ENCODE measurements at places on chromosomes 4 and X.
A peak's percentile ranks its signal among the peaks of the same experiment; 100 is the strongest.

DNA sequence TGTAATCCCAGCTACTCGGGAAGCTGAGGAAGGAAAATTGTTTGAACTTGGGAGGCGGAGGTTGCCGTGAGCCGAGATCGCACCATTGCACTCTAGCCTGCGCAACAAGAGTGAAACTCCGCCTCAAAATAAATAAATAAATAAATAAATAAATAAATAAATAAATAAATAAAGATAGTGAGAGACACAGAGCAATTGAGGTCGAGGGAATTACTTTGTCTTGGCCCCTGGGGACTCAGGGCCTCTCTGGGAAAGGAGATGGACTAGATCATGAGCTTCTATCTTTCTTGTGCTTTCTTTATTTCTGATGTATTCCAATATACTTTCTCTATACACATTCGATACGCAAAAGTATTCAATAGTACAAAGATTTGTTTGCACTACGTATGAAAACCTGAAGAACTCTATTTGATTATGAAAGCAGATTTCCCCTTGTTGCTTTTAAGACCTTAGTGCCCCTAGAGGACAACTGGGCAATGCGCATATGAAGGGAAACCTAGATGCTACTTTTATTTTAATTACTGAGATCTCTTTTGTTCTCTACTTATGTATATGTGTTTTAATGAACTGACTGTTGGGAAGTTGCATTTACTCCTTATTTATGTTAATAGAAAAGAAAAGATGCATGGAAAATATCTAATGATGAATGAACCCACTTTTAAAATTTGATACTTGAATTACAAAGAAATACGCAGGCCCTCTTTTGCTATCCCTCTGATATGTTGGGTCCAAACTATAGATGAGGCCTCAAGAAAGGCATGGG is 12.8 kb upstream of the ELOVL6 start:
- peak; percentile 68 for DNase-seq

DNA sequence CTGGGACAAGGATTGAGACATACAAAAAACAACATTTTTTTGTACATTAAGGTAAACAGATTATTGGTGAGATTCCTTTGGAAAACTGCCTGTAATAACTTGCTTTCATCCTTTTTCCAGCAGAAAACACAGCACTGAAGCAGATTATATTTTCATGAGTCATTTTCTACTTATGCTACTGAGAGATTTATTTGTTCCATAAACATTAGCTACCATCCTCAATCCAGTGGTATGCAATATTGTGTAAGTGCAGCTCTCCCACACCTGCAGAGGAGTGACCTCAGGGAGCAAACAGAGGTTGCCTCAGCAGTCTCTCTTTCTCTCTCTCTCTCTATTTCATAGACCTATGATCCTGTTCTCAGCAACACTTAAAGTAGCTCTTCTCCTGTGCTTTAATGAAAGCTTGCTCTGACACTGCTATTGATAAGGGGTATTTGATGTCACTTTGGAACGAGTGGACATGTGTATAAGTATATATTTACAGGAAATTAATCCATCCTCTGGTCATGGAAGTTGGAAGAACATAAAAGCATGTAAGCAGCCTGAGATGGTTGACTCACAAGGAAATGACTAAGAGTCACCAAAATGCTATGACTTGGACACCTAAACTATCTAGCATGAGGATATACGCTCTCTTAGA is 163.7 kb upstream of the SPANXC start:
- peak; percentile 20 for DNase-seq

DNA sequence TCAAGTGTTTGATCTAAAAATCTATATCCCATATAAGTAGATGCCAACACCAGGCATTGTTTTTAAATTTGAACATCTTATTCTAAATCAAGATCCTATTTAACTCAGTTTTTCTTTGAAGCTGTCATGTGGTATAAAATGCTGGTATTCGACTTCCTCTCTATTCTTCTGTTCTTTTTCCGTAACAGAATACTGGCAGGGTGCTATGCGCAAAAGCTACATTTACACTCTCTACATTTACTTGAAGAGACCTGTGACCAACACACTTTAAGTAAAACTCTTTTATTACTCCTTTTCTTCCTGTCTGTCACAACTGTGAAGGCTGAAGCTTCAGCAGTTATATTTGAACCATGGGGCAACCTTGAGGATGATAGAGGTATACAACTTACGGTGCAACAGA is 612.8 kb downstream of the C4orf33 start:
- no peak for DNase-seq

DNA sequence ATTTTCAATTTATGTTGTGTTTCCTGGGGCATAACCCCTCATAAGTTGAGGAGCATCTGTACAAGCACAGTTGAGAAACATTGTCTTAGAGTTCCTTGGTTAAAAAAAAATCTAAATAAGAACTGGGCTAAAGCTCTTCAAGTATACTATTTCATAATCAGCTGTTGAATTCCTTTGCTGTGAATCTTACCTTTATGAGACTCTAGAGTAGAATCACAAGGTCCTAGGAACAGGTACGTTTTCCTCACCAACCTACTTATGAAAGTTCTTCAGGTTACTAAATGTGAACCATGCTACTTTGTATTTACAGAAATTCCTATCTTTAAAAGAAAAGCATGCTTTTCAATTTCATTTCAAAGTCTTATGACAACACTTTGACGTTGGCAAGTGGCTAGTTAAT is 20.9 kb upstream of the SOD3 start:
- no peak for DNase-seq

GRCh38 chrX:298993-299392 is 17.8 kb downstream of the PLCXD1 start:
- DNase-seq = no peak

GRCh38 chr4:170027181-170027829 is 1.1 kb upstream of the MFAP3L start:
- DNase-seq = peak; percentile 97

GRCh38 chr4:58587856-58588255 is 1477.7 kb upstream of the IGFBP7 start:
- no peak for DNase-seq

DNA sequence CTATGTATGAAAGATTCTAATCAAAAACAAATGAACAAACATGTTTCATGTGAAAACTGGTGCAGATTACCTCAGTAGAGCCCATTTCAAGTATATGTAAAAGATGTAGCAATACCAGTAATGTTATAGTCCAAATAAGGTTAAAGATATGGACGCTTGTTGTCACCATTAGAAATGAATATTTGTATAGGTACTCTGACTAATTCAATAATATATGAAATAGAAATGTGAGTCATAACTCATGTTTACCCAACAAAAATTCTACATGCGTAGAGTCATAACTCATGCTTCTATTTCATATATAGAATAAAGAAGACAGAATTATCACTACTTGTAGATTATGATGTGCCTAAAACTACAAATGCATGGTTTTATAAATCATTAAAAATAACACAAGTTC is 739.1 kb upstream of the DIAPH2 start:
- no peak for DNase-seq

GRCh38 chr4:123356921-123357320 is 39.7 kb upstream of the SPRY1 start:
- DNase-seq = no peak

DNA sequence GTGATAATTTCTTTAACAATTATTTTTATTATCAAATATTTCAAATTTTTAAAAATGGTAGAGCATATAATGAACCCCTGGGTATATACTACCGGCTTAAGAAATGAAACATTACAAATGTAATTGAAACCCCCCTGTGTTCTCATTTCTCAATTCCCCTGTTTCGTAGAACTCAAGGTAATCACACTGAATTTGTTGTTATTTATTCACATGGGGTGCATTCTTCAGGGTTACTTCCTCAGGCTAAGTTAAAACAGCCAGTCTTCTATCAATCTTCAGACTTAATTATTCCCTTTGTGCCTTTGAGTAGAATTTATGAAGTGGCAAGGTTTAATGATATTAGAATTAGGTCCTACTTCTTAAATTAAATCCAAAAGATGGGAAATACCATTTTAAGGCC is 128.2 kb downstream of the ANAPC10 start:
- no peak for DNase-seq

DNA sequence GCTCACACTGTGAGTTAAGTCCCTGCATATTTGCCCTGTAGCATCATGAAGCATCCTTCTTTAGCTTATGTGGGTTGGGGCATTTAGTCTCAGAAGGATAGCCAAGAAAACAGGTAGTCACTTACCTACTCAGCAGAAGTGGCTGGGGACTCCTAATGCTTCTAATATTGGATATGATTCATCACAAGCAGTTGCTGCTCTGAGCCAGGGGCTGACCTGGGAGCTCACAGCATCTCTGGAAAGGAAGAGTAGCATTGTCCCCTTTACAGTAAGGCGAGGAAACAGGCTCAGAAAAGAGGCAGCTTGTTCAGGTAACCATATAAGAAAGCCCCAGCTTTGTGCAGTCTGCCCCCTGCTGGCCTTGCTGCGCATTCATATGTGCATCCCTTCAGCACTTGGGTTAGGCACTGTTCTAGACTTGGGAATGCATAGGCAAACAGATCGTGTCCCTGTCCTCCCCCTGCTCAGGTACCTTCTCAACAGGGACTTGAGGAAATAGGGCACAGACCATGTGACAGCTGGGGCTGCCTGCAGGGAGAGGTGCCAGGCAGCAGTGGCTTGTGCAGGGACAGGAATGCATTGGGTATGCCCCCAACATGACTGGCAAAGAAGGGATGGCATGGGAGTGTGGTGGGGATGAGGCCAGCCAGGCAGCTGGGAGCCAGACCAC is 35.7 kb upstream of the TBC1D14 start:
- DNase-seq = peak; percentile 81

GRCh38 chr4:23674694-23675093 is 215.2 kb downstream of the PPARGC1A start:
- no peak for DNase-seq

DNA sequence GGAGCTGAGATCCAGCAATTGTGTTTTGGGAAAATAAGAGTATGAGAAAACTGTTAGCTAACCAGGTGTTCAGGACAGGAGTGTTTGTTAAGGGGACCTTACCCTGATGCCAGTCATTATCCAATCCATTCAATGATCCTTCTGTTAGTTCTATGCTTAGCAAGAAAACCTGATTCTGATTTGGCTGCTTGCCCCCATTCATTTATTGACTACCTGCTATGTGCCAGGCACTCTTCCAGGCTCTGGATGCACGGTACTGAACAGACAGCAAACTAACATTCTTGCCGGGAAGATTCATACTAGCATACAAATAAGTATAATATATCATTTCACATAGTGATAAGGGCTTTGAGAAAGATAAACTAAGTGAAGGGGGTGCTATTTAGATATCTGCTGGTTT is 1.0 kb upstream of the MECP2 start:
- no peak for DNase-seq

GRCh38 chr4:687048-687970 is 1.6 kb downstream of the SLC49A3 start:
- peak; percentile 96 for DNase-seq

GRCh38 chrX:65407157-65407626 is 127.4 kb downstream of the LAS1L start:
- no peak for DNase-seq

- no peak for DNase-seq
Observed at GRCh38 chr4:151804086-151804630, 43.4 kb upstream of the GATB start.

DNA sequence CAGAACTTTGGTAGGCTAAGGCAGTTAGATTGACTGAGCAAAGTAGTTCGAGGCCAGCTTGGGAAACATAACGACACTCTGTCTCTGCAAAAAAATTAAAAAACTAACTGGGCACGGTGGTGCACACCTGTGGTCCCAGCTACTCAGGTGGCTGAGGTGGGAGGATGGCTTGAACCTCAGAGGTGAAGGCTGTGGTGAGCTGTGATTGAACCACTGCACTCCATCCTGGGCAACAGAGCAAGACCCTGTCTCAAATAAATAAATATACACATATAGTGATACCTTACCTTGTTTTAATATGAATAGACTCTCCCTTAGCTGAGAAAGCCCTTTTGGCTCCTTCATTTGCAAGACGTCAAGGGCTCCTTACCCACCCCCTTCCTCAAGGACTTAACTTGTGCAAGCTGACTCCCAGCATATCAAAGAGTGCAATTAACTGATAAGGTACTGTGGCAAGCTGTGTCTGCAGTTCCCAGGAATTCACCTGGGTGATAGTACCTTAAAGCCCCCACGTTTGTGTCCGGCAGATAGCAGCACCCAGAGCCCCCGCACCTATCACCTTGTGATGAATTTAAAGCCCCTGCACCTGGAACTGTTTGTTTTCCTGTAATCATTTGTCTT is 655.6 kb upstream of the GALNTL6 start:
- no peak for DNase-seq

- no peak for DNase-seq
Observed at GRCh38 chrX:13511944-13512330, 57.5 kb upstream of the EGFL6 start.

DNA sequence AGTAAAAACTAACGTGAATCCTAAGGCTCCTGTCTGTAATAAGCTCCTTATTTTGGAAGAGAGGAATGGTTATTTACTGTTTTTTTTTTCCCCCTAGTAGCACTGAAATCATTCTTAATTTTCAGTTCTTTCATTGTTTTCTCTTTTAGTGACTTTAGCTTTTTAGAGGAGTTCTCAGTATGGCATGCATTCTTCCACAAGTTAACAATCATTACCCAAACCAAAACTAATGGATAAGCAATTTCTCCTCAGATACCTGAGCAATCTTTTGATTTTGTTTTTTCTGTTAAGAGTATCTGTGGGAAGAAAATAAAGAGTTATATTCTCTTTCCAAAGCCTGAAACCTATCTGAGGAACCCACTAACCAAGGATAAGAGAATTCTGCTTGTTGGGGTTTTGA is 16.7 kb upstream of the PPA2 start:
- no peak for DNase-seq

GRCh38 chr4:76535603-76536372 is 100.8 kb downstream of the SHROOM3 start:
- DNase-seq = peak; percentile 46

DNA sequence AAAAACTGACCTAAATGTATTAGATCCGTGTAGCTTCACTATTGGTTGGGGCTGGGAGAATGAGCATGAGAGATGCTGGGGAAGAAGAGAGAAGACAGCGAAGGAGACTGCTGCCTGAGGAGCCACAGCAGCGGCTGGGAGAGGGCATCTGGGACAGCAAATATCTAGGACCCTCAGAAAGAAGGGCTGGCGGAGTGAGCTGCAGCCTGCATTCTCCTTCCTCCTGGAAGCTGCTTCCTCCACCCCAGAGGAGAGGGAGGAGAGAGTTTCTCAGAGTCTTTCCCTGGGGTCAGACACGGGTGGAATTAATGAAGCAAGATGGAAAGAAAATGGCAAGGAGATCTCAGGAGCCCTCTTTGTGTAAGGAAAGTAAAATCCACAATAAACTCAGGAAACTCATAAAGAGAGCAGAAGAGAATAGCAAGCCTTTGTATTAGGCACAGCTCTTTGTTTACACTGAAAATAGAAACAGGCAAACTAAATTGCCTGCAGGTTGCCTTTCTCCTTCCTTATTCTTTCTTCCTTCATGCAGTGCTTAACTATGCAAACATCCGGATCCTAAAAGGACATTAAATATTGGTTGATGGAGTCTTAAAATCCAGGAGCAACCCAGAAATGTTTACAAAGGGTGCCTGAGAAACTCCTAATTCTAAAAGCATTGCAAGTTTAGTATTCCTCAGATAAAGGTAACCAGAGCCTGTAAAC is 130.3 kb upstream of the GALNT7 start:
- DNase-seq = no peak

DNA sequence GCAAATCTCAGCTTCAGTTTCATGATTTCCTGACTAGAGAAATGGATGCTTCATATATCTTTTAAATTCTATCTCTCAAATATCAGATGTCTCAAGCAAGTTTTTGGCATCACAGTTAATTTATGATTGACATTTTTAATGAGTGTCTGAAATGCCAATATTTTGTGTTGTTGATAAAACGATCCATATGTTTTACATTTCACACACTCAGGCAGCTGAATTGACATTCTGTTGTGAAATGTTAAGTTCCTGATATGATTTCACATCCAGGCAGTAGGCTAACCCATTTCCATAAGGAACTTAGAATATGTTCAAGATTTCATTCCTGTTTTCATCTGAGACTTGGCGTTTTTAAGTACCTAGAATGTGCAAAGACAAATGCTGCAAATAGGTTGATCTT is 650.6 kb downstream of the PCDH18 start:
- DNase-seq = no peak

Measured in foreskin fibroblast (primary cell).